ENCODE measurements at places on chromosomes 12 and 14.

DNA sequence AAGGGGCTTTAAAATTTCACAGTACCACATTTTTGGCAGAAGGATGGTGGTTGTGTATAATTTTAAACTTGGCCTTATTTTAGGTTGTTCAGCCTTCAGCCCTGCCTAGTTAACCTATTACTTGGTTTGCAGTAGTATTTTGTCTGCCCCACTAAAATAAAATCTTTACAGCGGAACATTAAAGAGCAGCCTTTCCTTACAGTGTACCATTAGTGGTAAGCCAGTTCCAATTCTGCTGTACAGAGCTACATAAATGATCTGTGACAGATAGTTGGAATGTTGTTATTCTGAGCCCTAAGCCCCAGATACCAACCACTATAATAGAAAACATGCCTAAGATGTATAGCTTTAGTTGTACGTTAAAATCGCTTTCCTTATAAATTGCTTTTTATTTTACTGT, 56.2 kb downstream of the SLC38A6 start:
- H3K27ac ChIP-seq, result no peak overlapping the region
- no peaks in the 10 kb centered on the region for H3K27me3 ChIP-seq
- H3K36me3 ChIP-seq, result no peaks in the 10 kb centered on the region
- no peak overlapping the region for H3K4me3 ChIP-seq
- DNase-seq, result no peak
- no peaks in the 10 kb centered on the region for H3K4me1 ChIP-seq

DNA sequence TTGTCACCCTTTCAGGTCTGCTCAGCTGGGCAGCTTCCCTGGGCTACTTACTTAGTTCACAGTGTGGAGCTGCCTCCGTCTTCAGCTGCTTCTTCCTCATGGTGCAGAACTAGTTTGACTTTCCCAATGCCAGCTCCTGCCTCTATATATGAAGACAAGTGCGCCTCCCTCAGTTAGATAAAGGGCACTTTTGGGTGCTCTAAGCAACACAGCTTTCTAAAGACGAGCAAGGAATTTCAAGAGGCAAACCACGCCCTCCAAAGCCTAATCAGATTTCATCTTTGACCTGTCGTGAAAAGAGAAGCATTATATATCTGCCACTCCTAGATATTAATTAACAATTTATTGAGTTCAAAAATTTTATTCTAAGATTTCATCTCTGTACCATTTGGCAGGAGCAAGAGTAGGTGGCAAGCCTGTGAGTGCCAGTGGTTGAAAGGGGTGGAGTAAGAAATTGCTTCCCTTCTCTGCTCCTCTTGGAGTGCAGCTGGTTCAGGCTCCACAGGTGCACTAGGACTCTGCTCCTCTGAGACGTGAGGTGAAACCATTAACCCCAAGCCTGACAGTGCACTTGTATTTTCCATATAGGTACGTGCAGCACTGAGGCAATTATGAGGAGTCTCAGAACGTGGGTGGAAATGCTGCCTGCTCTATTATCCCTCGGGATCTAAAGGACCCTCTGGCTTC, 2.1 kb upstream of the SLC11A2 start:
- no peaks in the 10 kb centered on the region for H3K27me3 ChIP-seq
- no peaks in the 10 kb centered on the region for H3K36me3 ChIP-seq
- DNase-seq, result no peak

DNA sequence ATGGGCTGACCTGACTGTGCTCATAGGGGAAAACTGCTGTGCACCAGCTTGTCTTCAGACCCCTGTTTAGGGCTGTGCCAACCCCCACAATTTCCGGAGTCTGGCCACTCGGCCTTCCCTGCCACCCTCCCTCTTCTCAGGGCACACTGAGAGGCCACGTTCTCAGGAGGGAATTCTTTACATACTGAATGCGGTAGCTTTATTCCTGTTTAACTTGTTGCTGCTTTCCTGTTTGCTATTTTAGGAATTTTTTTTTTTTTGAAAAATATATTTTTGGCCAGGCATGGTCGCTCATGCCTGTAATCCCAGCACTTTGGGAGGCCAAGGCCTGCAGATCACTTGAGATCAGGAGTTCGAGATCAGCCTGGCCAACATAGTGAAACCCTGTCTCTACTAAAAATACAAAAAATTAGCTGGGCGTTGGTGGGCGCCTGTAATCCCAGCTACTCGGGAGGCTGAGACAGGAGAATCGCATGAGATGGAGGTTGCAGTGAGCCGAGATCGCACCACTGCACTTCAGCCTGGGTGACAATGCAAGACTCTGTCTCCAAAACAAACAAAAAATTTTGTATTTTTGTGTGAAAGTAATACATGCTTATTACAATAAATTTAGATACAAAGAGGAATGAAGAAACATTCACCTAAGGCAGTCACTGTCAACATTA, 39.5 kb downstream of the TPCN1 start:
- no peak for DNase-seq
- H3K36me3 ChIP-seq, result no peaks in the 10 kb centered on the region

DNA sequence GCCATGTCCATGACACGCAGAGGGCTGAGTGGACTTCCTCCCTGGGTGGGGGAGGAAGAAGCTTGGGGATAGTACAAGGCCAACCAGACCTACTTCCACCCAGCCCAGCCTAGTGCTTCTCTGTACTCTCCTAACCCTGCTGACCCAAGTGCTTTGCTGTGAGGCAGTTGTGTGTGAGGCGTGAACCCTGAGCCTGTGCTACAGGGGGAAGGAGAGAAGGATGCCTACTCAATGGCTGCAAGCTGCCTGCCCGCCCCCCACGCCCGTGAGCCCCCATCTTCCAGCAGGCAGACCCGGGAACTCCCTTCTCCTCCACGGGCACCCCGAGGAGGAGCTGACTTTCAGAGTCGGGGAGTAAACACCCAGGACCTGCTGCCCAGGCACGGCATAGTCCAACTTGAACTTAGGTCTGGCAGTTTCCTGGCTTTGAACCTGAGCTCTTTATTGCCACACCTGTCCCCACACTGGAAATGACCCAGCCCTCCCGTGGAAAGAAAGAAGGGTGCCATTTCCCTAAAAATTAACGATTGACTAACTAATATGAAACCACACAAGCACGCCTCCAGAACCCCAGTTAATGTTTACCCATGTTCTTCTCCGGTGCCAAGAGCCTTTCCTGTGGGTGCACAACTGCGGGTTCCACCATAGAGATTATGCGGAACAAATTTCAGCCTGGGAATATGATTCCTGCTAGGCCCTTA, 10.8 kb downstream of the ALDH2 start:
- peak overlapping the region; percentile 97 for H3K27ac ChIP-seq
- H3K36me3 ChIP-seq, result no peaks in the 10 kb centered on the region
- no peak overlapping the region for H3K4me3 ChIP-seq
- peaks cover 55% of the 10 kb centered on the region for H3K4me1 ChIP-seq
- peak; percentile 88 for DNase-seq

DNA sequence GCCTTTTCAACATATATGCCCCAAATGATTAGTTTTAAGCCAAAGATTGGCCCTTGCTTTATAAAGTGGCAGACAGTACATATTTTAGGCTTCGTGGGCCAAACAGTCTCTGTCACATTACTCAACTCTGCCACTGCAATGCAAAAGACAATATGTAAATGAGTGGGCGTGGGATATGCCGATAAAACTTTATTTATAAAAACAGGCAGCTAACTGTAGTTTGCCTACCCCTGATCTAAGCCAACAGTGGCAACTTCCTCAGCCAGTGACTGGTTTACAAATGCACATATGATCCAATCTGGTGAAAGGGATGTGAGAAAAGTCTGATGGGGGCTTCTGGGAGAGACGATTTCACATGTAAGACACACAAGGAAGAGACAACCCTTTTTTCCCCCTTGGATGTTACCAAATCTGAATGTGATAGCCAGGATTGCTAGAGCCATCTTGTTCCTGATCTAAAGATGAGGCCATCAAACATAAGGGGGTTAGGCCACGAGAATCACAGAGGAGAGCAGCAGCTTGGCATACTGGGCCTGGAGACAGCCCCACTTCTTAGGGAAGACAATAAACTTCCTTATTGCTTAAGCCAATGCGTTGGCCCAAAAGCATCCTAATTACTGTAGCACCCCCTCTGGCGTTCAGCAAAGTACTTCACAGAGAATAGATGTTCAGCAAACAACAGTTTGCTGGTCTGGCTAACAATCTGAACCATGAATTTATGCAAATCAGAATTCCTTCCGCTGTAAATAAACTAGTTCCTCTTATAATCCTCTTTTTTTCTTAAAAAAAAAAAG, 75.2 kb upstream of the TMCC3 start:
- no peak overlapping the region for H3K4me3 ChIP-seq
- no peak for DNase-seq
- no peak overlapping the region for H3K27ac ChIP-seq
- H3K36me3 ChIP-seq, result no peaks in the 10 kb centered on the region
- H3K27me3 ChIP-seq, result no peaks in the 10 kb centered on the region
- no peaks in the 10 kb centered on the region for H3K4me1 ChIP-seq

- no peaks in the 10 kb centered on the region for H3K4me1 ChIP-seq
- H3K27ac ChIP-seq, result no peak overlapping the region
- no peaks in the 10 kb centered on the region for H3K27me3 ChIP-seq
- no peak overlapping the region for H3K4me3 ChIP-seq
Observed at GRCh38 chr12:32431025-32431424, 31.7 kb downstream of the FGD4 start.

DNA sequence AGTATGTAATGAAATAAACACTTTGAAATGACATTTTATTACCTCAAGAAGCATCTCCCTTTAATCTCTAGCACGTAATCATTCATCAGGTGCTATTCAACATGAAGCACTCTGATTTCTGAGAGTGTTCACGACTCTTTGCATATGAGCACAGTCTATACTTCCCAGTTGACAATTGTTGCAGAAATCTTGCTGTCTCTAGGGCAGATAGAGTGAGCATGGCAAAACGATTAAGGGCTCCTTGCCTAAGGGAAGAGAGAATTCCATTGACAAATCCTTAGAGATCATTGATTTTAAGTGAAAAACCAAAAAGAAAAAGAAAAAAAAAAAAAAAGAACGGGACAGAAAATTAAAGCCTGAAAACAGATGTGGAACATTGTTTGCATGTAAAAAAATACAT, 107.6 kb downstream of the C12orf50 start:
- H3K4me1 ChIP-seq, result no peaks in the 10 kb centered on the region
- no peaks in the 10 kb centered on the region for H3K27me3 ChIP-seq
- H3K36me3 ChIP-seq, result no peaks in the 10 kb centered on the region
- DNase-seq, result no peak
- no peak overlapping the region for H3K27ac ChIP-seq
- H3K4me3 ChIP-seq, result no peak overlapping the region

DNA sequence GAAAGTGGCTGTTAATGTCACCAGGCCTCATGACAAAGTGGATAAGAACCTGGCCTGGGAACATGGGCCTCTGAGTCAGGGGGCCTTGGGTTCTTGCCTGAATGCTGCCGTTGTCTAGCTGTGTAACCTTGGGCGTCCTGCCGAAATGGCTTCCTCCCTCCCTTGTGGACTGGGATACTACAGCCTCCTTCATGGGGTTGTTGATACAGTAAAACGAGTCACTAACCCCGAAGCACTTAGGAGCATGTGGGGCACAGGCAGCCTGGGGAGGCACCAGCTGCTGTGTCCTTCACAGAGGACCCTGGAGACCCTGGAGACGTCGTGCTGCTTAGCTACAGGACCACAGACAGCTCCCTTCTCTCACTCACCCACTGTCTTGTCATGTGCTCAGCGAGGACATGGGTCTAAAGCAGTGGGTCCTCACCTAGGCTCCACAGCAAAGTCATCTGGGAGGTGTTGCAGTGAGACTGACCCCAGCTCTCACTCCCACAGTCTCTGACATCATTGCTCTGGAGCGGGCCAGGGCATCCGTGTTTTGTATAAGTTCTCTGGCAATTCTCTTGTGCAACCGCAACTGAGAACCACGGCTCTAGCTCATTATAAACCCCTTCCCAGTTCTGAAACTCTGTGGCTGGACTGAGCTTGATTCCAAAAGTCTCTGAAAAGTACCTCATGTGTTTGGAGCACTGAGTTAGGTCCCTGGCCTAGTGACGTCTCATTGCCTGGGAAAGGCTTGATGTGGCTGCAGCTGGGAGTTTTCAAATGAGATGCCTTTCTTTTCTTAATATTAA, 42.1 kb downstream of the SERPINA3 start:
- peak; percentile 19 for DNase-seq
- peak overlapping the region; percentile 68 for H3K27ac ChIP-seq
- no peak overlapping the region for H3K4me3 ChIP-seq
- H3K4me1 ChIP-seq, result no peaks in the 10 kb centered on the region
- no peaks in the 10 kb centered on the region for H3K36me3 ChIP-seq

Data from pancreas (tissue), 10 donors.